ENCODE measurements at places on chromosomes 1 and 21. TPM values are rescaled to one million over a fixed set of nuclear protein-coding genes. Genes with fewer than 3 reads are reported as not detected.

- no peak for ATAC-seq
Observed at GRCh38 chr1:217336724-217337123, 294.2 kb downstream of the GPATCH2 start.

DNA sequence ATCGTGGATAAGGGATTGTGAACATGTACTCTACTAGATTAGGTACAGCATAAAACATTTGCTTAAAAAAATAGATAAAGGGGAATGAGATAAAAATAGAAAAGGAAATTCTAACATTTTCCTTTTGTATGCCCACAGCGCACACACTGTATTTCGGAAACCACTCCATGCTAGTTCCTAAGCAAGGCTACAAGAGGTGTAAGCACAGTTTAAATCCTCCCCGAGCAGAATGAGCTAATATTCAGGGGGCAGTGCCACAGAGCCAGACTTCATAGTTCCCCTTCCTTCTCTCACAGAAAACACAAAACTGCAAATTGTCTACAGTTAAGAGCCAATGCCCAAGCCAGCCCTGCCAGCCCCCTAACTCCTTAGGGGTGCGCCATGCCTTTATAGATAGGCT is 159.4 kb downstream of the ZNF281 start:
- ATAC-seq = no peak

DNA sequence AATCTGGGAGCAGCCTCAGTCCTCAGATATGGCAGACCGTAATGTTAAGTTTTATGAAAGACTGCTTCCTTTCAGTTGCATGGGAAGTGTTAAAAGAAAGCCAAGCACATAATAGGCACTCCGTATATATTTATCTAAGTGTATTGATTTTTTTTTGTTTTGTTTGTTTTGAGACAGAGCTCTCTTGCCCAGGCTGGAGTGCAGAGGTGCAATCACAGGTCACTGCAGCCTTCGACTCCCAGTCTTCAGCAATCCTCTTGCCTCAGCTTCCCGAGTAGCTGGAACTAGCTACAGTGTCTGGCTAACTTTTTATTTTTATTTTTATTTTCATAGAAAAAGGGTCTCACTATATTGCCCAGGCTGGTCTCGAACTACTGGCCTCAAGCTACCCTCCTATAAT is 341.8 kb downstream of the USH2A start:
- ATAC-seq = no peak

DNA sequence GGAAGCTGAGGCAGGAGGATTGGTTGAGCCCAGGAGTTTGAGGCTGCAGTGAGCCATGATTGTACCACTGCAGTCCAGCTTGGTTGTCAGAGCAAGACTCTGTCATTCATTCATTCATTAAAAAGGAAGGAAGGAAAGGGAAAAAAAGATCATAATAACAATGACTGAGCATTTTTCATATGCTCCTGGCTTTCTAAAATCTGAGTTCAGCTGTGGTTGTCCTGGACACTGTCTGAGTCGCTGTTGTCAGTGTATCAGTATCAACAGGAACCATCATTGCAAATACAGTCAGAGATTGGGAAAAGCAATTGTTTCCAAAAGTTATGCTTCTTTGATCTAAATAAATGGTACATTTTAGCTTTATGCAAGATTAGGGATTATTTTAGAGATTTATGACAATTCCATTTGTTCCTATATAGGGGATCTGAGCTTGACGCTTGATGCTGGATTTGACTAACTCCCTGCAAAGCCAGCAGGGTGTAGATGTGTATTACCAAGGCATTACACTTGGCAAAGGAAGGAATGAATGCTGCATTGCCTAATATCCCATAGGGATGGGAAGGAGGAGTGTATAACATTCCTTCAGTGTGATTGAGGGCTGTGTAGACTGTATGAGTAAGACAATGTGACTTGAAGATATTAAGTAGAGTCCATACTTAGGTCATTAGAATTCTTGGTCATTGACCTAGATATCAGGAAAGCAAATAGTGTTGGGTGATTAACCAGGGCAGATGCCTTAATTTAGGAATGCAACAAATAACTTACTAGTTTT is 100.2 kb downstream of the DISP1 start:
- ATAC-seq = peak; percentile 55

GRCh38 chr1:42950116-42950481 is 8.6 kb downstream of the SLC2A1 start:
- no peak for ATAC-seq

- ATAC-seq = no peak
Observed at GRCh38 chr1:180548686-180549317, 10.0 kb upstream of the OVAAL start.

Gene NHLH2
- total RNA-seq = not detected

Gene HMCN1
- total RNA-seq = 89.8 TPM

Gene SPATA21
- total RNA-seq = 0.12 TPM

Gene SAMD13
- total RNA-seq = 0.67 TPM

Measured in gastroesophageal sphincter (tissue), 4 donors.